ENCODE measurements at places on chromosomes 3 and 15. TPM values are rescaled to one million over a fixed set of nuclear protein-coding genes. Genes with fewer than 3 reads are reported as not detected.

DNA sequence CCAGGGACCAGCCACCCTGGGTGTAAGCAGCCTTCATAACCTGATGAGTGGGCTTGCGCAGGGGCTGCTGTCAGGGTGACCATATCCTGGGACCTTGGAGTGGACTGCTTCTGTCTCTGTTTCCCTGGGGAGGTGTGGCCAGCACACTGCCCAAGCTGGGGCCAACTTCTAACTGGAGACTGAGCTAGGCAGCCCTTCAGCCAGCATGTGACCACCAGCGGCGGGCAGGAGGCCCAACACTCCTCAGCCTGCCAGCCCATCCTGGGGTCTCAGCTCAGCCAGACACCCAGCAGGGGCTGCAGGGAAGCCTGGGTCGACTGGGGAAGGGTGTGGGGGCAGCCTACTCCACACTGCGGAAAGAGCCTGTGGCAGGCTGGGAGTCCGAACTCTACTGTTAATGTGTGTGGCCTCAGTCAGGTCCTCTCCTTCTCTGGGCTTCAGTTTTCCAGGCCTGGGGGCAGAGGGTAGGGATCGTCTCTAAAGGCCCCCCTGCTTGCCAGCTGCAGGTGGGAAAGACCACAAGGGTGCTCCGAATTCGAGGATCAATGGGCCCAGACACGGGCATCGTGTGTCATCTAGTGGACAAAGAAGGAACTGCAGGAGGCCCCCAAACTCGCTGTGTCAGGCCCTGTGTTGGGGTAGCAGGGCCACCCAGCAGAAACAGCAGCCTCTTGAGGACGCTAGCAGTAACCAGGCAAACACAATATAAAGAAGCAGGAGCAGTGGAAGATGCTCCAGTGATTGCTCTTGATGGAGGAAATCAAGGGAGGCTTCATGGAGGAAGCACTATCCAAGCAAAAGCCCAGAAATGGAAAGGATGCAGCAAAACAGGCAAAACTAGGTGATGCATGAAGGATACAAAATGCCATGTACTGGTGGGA, 2.0 kb upstream of the SEMA3G start:
- peaks cover 9% of the 10 kb centered on the region for H3K4me1 ChIP-seq
- no peak overlapping the region for H3K4me3 ChIP-seq
- no peaks in the 10 kb centered on the region for H3K36me3 ChIP-seq
- DNase-seq, result no peak
- no peak overlapping the region for H3K27ac ChIP-seq

DNA sequence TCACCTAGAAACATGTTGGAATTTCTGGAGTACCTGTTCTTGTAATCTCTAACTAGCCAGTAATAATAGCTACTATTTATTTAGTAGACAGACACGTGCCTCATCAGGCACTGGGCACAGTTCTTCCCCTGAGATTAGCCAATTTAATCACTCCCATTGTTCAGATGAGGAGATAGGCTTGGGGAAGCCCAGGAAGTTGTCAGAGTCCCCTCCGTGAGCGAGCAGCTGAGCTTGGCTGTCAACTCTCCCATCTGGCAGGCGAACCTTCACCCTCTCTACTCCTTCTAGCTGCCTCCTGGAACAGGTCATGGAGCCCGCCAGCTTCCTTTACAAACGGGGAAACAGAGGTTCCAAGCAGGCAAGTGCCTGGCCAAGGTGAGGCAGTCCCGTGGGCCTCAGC, 31.1 kb upstream of the FGD5 start:
- H3K4me3 ChIP-seq, result no peak overlapping the region
- no peaks in the 10 kb centered on the region for H3K36me3 ChIP-seq
- no peaks in the 10 kb centered on the region for H3K4me1 ChIP-seq
- DNase-seq, result no peak

DNA sequence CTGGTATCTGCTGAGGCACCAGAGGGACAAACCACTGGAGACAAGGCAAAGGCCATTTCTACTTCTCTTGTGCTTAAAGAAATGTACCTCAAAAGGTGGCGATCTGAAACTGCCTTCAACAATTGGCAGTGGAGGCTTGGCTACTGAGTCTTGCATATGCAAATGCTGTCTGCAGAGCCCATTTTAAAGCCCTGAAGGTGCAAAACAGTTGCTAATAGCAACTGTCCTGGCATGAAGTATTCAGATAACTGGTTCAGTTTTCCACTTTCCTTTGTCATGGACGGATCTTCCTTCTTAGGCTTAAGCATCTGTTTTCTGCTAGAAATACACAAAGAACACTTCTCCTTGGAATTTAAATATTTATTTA, 71.4 kb upstream of the PSMD6 start:
- H3K27ac ChIP-seq, result no peak overlapping the region
- DNase-seq, result no peak
- H3K4me1 ChIP-seq, result no peaks in the 10 kb centered on the region

GRCh38 chr15:80815106-80815505, 35.9 kb downstream of the CEMIP start:
- H3K4me1 ChIP-seq, result no peaks in the 10 kb centered on the region
- no peaks in the 10 kb centered on the region for H3K36me3 ChIP-seq
- DNase-seq, result no peak
- H3K27ac ChIP-seq, result no peak overlapping the region
- H3K27me3 ChIP-seq, result no peaks in the 10 kb centered on the region
- H3K4me3 ChIP-seq, result no peak overlapping the region

DNA sequence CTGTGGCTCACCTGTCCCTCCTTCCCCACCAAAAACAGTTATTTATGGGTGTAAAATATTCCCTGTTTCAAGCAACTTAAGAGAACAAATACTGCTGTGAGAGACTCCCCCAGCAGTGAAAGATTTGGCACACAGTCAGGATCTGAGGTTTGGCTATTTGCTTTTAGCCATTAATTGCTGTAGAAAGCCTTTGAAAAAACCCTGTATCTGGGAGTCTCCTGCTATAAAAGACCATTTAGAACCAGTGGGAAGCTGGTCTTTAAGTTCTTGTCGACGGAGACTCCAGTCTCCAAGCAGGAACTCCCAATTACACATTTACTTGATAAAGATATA, 55.1 kb upstream of the PCSK6 start:
- H3K27ac ChIP-seq, result no peak overlapping the region
- H3K36me3 ChIP-seq, result no peaks in the 10 kb centered on the region
- no peaks in the 10 kb centered on the region for H3K4me1 ChIP-seq

DNA sequence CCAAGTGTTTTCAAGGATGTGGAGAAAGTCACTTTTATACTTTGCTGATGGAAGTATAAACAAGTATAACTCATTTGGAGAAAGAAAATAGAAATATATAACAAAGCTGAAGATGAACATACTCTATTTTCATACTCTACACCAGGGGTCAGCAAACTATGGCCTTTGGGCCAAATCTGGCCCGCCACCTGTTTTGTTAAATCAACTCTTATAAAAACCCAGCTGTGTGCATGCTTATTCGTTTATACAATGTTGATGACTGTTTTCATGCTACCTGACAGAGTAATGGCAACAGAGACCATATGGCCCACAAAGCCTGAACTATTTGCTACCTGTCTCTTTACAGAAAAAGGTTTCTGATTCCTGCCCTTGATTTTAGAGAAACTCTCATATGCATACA, 124.0 kb downstream of the NR1D2 start:
- H3K27ac ChIP-seq, result no peak overlapping the region
- no peak overlapping the region for H3K4me3 ChIP-seq
- DNase-seq, result no peak
- no peaks in the 10 kb centered on the region for H3K4me1 ChIP-seq
- no peaks in the 10 kb centered on the region for H3K27me3 ChIP-seq

- no peak for DNase-seq
- no peak overlapping the region for H3K4me3 ChIP-seq
- H3K4me1 ChIP-seq, result no peaks in the 10 kb centered on the region
- H3K27ac ChIP-seq, result no peak overlapping the region
- no peaks in the 10 kb centered on the region for H3K36me3 ChIP-seq
Measured at GRCh38 chr3:73681610-73682009, 56.9 kb upstream of the PDZRN3 start.

- no peak overlapping the region for H3K4me3 ChIP-seq
- no peaks in the 10 kb centered on the region for H3K36me3 ChIP-seq
- no peaks in the 10 kb centered on the region for H3K4me1 ChIP-seq
- DNase-seq, result no peak
- no peak overlapping the region for H3K27ac ChIP-seq
- H3K27me3 ChIP-seq, result no peaks in the 10 kb centered on the region
Measured at GRCh38 chr3:16297997-16298885, 33.2 kb downstream of the OXNAD1 start.

- H3K27me3 ChIP-seq, result no peaks in the 10 kb centered on the region
- H3K36me3 ChIP-seq, result no peaks in the 10 kb centered on the region
- peaks cover 22% of the 10 kb centered on the region for H3K4me1 ChIP-seq
- H3K27ac ChIP-seq, result no peak overlapping the region
Measured at GRCh38 chr15:65217526-65218482, 6.5 kb upstream of the CILP start.

DNA sequence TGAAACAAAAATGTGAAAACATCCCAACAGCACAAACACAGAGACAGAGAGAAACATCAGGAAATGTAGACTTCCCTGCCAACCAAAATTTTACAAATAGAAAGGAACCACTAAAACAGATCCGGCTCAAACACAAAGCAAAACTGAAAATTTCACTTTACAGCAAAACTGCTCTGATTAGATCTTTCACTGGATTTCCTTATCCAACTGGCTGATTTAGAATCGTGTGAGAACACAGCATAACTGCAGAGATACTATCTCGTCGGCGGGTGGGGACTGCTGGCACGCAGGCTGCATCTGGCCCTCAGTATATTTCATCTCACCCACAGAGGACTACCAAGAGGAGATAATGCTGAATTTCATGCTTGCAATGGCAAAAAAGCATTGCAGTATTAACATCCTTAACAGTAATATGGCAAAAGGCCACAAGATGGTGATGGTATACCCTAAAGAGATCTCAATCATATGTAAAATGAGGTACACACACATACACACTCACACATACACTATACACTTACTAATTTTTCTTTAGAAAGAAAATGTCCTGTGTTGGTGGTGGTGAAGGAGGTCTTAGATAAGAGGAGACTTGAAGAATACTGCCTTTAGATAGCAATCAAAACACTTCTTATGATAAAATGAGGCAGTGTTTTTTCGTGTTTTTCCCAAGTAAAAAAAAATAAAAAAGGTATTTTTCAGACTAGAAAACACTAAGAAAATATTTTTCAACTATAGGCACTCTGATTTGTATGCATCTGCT, 10.6 kb upstream of the LEO1 start:
- peaks cover 7% of the 10 kb centered on the region for H3K4me1 ChIP-seq

Gene RASGRF1
- total RNA-seq, result 2.6 TPM

Gene SPCS1
- total RNA-seq, result 179 TPM

Gene CPN2
- total RNA-seq, result 1.4 TPM

Measured in testis (tissue), 5 donors.